Naive thymus-derived CD8-positive, alpha-beta T cell (primary cell): ENCODE measurements at places on chromosomes 5 and 9. TPM values are rescaled to one million over a fixed set of nuclear protein-coding genes. Genes with fewer than 3 reads are reported as not detected.
A peak's percentile ranks its signal among the peaks of the same experiment; 100 is the strongest.

- no peak for DNase-seq
These were observed 700.7 kb downstream of the TAF11L14 start for GRCh38 chr5:18334949-18335348.

DNA sequence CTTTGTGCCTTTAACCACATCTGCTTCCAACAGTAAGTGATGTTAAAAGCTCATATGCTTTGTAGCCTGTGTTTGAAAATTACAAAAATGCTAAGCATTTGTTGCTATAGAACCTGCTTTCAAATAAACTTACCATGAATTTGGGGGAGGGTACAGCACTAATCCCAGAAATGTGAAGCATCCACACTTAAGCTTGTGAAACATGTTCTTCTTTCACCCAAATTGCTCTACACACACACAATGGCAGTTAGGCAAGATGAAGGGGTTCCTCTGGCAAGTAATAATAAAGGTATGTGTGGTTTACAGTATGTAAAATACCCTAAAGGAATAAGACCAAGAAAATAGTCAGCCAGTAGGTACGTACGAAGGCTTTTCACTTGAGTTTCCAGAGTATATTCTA, 165.6 kb downstream of the SMARCA2 start:
- DNase-seq: no peak

GRCh38 chr5:164818445-164818844, 1313.0 kb downstream of the MAT2B start:
- no peak for DNase-seq

- no peak for DNase-seq
These were observed 179.1 kb downstream of the GOLPH3 start for GRCh38 chr5:31995006-31995405.

DNA sequence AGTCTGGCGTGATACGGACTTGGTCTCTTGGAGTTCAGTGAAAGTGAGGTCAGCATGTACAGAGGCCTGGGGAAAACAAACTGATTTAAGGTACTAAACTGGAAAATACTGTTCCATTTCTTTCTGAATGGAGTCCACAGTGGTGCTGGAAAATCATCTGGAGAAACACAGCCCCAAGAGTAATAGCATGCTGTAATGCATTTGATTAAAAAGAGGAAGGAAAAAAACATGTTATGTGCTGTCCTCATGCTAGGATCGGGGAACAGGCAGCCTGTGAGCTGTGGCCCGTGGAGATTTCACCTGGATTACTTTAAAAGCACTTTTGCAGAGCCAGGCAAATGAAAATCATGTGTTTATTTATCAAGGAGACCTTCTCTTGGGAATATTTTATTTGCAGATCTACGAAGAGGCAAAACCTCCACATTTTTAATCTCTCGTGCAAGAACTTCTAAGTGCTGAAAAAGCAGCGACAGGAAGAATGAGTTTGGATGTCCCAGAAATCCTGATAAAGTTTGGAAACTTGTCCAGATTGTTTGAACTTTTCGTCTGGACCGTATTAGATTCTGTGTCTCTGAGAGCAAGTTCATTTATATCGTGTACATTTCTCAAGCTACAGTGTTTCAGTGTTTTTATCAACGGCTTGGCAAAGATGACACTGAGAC, 228.8 kb downstream of the GAS1 start:
- no peak for DNase-seq

GRCh38 chr9:109937861-109938453, 158.0 kb downstream of the PALM2AKAP2 start:
- DNase-seq: no peak

GRCh38 chr5:41747301-41747700, 122.9 kb downstream of the OXCT1 start:
- no peak for DNase-seq

GRCh38 chr9:76618762-76619161, 145.5 kb upstream of the PCA3 start:
- no peak for DNase-seq

- no peak for DNase-seq
These were observed 203.5 kb upstream of the HAPLN1 start for GRCh38 chr5:83924171-83924570.

DNA sequence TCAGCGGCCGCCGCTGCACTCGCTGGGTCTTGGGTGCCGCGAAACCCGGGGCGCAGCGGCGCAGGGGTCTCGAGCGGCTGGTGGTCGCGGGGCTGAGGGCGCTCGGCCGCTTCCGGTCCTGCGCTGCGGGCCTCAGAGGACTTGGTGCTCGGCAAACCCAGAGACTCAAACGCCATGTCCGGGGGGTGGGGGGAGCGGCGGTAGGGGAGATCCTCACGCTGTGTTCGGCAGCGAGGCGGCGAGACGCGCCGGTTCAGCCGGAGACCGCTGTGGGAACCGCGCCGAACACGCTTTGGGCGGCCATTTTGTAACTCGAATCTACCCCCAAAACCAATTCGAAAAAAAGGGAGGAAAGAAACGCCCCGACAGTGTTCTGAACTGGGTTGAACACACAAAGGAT, 317.5 kb upstream of the CDH18 start:
- no peak for DNase-seq

DNA sequence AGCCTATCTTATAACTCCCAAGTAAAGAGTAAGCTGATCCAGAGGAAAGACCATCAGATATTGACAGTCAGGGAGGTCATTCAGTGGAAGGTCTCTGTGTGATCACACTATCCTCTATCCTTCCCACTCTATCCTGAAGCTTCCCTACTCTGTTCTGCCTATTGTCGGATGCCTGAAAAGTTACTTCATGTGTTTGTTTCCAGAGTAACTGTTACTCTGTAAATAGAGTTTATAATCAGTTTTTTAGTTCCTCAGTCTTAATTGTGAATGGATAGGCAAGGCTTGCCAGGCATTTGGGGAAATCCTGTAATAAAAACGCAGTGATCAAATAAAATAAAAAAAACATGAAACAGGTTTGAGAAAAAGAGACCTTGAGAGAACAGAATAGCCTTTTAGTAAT, 79.8 kb downstream of the XRCC4 start:
- no peak for DNase-seq

DNA sequence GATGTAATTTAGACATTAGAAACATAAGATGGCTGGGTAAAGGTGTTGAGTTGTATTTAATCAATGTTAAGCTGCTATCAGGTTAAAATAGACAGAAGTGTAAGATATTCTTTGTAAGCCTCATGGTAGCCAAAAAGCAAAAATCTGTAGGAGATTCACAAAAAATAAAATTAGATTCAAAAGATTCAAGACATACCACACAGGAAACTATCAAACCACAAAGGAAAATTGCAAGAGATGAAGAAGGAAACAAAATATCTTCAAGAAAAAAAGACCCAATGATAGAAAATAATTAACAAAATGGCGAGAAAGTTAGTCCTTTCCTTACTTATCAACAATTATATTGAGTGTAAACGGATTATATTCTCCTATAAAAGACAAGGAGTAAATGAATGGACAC, 15.3 kb downstream of the XRCC4 start:
- DNase-seq: peak; percentile 28

DNA sequence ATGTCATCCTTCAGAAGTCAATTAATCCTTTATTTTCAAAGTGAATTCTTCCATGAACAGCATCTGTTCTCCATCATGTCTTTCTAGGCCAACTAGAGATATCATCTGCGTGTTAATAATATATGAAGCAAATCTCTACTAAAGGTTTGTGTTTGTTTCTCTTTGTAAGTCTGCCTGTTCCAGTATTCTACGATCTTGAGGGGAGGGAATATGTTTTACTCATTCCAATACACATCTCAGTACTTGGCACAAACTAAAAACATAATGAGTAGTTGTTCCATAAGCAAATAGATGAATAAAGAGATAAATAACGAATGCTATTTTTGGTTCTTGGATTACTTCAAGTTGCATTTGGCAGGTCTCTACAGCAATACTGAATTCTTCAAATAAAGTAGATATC, 470.7 kb upstream of the GRIN3A start:
- DNase-seq: no peak

GRCh38 chr9:110687497-110687896, 18.9 kb downstream of the MUSK start:
- DNase-seq: no peak

GRCh38 chr5:23269981-23270380, 237.4 kb upstream of the PRDM9 start:
- DNase-seq: no peak

GRCh38 chr5:176887252-176887849, 11.8 kb downstream of the HK3 start:
- no peak for DNase-seq

DNA sequence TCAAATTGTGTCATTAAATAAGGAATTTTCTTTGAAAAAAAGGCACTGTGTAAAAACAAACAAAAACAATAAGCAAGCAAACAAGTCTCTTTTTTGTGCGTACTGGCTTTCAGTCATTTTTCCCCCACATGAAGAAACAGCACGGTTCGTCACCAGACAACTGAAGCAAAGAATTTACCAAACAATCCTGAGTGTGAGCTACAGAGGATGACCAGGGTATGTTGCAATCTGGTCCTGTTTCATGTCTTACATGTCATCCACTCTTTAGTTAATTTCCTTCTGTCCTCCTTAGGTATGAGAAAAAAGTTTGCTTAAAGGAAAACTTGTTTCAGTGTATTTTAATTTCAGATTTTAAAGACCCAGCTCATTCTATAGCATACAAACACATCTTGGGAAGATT, 1080.7 kb upstream of the NUDT12 start:
- no peak for DNase-seq

GRCh38 chr5:172059661-172060100, 53.2 kb upstream of the FBXW11 start:
- no peak for DNase-seq

DNA sequence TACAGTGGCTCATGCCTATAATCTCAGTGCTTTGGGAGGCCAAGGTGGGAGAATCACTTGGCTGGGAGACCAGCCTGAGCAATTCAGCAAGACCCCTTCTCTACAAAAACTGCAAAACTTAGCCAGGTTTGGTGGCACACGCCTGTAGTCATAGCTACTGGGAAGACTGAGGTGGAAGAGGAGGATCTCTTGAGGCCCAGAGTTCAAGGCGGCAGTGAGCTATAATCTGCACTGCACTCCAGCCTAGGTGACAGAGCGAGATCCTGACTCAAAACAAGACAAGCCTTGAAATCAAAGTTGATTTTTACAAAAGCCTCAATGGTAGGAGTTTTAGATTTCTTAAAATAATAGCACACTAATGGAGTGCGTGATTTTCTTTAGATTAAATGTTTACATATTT, 14.6 kb downstream of the UBE2D2 start:
- no peak for DNase-seq

DNA sequence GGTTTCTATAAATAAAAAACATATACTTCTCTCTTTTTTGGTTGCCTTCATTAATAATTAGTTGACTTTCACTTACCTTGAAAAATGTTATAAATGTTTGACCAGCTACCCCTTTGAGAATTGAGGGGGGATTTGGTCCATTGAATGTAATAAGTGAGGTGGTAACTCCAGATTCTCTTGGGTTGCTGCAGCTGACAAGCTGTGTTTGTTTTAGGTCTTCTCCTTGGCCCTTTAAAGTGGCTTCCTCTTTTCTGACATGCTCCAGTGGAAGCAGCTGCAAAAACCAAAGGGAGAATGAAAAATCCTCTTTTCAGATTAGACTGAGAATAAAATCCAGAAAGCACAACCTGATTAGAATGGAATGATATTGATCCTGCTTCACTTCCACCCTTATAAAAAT, 410.5 kb downstream of the TMEM38B start:
- no peak for DNase-seq

DNA sequence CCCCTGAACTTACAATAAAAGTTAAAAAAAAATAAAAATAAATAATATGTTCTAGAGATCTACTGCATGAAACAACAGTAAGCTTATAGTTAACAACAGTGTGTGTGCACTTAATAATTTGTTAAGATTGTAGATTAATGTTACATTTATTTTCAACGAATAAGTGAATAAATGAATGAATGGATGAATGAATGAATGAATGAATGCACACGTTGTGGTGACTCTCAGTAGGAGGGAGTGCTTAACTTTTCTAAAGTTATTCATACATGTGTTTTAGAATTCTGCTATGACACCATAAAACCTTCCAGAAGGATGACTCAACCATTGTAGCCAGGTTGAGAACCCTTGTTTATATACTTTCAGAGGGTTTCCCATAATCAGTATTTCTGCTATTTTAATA, 1269.4 kb upstream of the CDH6 start:
- no peak for DNase-seq

The CDHR2 gene
- 3.6 TPM for total RNA-seq

The LCN9 gene
- not detected for total RNA-seq

The MYO10 gene
- not detected for total RNA-seq

The FOXI1 gene
- total RNA-seq: not detected

The NOXA1 gene
- total RNA-seq: 4.5 TPM

The PCDHA5 gene
- total RNA-seq: not detected

The VCAN gene
- 0.39 TPM for total RNA-seq

The PTGS1 gene
- total RNA-seq: 1.0 TPM

The MIGA2 gene
- 88.3 TPM for total RNA-seq

The PROP1 gene
- total RNA-seq: not detected

The ATP10B gene
- total RNA-seq: not detected

The ZBTB5 gene
- total RNA-seq: 12.9 TPM
